Lower leg skin (tissue), 4 donors: ENCODE measurements at places on chromosomes 16 and 17.

DNA sequence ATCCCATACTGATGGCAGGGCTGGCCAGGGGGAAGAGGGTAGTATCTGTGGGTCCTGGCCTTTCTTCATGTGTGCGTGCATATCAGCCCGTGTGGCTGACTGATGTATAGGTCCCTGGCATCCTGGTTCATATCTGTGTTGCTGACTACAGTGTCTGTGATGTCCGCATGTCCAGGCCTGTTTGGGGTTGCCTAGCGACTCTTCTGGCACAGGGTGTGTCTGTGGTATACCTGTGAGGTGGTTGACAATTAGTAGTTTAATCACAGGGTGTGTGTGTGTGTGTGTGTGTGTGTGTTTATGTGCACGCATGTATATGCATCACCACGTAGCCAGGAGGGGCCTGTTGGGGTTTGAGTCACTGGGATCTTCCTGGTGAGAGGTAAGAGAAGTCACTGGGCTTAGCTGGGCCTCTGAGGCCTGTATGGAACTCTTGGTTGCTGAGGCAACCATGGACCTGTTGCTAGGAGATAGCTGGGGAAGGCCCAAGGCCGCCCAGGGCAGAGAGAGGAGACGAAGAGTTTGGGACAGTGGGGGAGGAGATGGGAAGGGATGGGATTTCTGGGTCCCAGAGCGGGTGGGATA, 603 bp upstream of the TMEM95 start:
- DNase-seq: no peak

DNA sequence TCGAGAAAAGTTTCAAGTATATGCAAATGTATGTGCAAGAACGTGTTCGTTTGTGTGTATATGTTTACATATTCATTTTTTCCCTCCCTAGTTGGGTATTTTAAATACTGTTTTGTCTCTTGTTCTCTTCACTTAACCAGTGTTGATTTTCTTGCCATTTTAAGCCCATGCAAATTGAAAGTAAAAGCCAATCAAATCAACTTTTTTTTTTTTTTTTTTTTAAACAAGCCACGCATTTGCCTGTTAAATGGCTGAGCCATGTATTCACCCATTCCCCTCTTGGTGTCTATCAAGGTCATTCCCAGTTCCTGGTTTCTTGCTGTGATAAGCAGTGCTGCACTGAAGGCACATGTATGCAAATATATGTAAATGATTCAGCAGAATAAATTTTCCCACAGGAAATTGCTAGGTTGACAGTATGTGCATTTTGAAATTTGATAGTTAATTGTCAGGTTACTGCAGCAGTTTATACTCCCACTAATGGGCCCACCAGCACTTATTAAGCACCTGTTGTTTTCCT, 12.2 kb downstream of the ABCC1 start:
- DNase-seq: no peak

GRCh38 chr17:8149419-8150193, 2.6 kb downstream of the PER1 start:
- DNase-seq: no peak

GRCh38 chr16:68935008-68935407, 91.7 kb downstream of the TANGO6 start:
- no peak for DNase-seq

DNA sequence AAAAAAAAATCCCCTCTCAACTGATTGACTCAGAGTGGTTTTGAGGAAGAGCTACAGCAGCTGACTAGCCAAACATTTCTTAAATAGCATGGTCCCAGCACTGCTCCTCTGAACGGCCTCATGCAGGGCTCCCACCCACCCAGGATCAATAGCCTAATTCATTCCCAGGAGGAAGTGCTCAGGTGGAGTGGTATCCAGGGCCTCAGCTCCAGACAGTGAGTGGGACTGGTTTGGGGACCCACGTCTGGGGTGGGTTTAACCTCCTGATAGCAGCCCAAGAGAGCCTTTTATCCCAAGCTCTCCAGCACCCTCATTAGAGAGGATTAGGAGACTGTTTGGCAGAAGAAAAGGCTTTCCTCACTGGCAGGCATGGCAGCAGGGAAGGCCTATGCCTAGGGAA, 68.5 kb upstream of the CDH5 start:
- peak; percentile 37 for DNase-seq

GRCh38 chr17:33908363-33909064, 346.6 kb upstream of the CCL2 start:
- no peak for DNase-seq

GRCh38 chr17:57566721-57567120, 178.4 kb downstream of the CCDC182 start:
- DNase-seq: no peak

DNA sequence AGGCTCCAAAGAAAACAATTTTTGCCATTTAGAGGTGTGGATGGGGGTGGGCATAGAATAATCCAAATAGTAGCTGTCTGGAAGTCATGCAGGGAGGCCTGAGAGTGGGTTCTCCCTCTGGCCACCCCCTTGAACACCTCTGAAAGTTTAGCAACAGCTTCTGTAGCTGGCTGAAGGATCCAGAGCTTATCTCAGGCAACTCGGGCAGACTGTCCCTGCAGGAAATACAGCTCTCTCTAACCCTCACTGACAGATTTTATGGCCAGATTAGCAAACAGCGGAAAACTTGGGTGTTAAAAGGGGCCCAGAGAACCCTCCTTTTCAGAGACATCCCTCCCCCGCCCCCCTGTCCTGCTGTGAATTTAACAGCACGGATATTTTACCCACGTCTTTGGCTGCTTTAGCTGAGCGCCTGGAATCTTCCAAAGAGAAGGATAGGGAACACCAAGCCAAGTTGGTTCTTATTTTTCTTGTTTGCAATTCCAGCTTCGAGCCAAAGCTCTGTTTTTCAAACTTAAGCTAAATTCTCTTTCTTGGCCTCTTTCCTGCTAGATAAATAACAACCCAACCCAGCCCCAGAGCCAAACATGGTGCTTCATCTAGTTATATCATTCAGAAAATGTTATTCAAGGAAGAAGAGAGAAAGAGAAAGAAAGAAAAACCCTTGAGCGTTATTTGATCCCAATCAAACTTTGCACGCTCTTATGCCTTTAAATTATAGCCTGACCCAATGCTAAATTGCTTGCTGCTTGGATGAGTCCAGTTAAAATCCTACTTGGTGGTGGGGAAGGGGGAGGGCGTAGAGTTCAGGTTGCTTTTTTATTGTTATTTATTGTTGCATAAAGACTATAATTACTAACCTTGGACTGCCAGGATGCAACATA, 2.3 kb upstream of the HOXB2 start:
- no peak for DNase-seq

- no peak for DNase-seq
These were observed 108.1 kb downstream of the IRX3 start for GRCh38 chr16:54178478-54178976.

GRCh38 chr17:16325964-16326363, 27.3 kb downstream of the CENPV start:
- no peak for DNase-seq

GRCh38 chr17:45226576-45226975, 4.9 kb downstream of the FMNL1 start:
- DNase-seq: no peak

- DNase-seq: no peak
These were observed 8.7 kb upstream of the IL4R start for GRCh38 chr16:27304881-27305745.

GRCh38 chr17:65637786-65638185, 76.3 kb upstream of the AXIN2 start:
- no peak for DNase-seq

DNA sequence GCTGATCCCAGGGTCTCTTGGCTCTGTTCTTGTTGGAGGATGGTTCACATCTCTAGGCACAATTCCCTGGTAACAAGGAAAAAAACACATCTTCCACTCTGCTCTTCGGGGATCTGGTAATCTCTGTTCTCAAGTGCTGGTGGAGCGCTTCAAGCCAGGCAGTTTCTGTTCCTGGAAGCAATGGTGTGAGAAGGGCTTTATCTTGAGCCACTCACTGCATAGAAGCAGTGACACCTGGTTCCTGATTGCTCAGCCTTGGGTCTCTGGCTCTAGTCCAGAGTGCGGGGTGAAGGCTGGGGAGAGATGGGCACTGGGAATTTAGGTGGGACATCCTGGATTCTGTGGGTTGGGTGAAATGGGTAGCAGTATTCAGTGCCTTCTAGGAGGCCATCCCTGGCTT, 14.1 kb downstream of the AKAP1 start:
- DNase-seq: no peak
